ENCODE measurements at places on chromosomes 5 and 9.
A peak's percentile ranks its signal among the peaks of the same experiment; 100 is the strongest.

GRCh38 chr5:138606378-138607064, 31.3 kb upstream of the HSPA9 start:
- DNase-seq, result no peak

- peak; percentile 84 for DNase-seq
Measured at GRCh38 chr5:181188700-181189362, 16.2 kb downstream of the TRIM7 start.

- DNase-seq, result peak; percentile 55
Measured at GRCh38 chr9:77847059-77847499, 184.5 kb downstream of the GNAQ start.

GRCh38 chr5:9785751-9786150, 155.6 kb upstream of the TAS2R1 start:
- no peak for DNase-seq

DNA sequence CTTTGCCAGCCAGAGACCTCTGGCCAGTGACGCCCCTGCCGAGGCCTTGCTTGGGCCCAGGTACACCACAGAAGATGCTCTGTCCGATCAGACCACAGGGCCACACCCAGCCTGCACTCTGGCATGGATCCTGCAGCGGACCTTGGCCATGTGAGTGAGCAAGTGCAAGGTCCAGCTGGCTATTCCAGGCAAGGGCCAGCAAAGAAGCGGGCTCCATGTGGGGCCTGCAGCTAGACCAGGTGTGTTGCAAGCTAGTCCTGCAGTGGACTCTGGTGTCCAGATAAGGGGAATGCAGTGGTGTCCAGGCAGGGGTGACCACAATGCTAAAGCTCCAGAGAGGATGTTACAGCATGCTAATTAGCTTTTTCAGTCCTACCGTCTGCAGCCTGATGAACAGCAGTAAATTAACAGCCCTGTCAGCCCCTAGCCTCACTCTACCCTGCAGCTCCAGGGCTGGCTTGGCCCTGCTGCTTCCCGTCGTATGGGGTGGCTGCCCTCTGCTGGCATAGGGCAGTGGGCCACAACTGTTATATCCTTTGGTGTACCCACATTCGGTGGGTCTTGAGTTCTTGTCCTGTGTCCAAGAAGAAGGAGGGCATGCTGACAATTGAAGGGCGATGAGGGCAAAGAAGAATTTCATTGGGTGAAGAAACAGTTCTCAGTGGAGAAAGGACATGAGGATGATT, 284.5 kb upstream of the POU5F2 start:
- peak; percentile 28 for DNase-seq

DNA sequence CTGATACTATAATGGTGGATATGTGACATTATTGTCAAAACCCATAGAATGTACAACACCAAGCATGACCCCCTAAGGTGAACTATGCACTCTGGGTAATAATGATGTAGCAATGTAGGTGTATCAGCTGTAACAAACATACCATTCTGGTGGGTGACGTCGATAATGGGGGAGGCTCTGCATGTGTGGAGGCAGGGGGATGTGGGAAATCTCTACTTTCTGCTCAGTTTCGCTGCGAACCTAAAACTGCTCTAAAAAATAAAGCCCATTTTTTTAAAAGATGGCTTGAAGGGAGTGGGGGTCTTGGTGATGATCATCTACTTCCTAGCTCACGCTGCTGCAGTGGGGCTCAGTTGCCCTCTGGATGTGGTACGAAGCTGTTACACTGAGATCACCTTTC, 51.1 kb downstream of the RASGEF1C start:
- DNase-seq, result no peak

DNA sequence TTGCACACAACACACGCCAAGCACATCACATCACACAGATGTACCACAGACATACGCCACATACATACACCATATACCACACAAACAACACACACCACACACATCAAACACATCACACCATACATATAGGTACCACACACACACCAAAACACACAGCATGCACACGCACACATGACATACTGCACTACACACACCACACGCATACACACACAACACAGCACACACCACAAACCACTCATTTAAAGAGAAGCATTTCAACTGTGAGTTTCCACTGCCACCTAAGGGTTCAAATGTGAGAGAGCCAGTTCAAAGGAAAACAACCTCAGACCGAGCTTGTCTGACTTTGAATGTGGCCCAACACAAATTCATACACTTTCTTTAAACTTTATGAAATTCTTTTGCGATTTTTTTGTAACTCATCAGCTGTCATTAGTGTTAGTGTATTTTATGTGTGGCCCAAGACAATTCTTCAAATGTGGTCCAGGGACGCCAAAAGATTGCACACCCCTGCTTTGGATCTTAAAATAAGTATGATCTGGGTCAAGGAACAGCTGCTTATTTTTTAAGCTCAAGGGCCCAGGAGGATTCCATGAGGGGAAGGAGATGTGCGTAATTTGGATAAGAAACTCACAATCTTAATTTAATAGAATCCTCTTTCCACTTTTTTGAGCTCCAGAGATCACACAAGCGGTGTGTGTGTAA, 494.6 kb downstream of the GADD45G start:
- peak; percentile 28 for DNase-seq

DNA sequence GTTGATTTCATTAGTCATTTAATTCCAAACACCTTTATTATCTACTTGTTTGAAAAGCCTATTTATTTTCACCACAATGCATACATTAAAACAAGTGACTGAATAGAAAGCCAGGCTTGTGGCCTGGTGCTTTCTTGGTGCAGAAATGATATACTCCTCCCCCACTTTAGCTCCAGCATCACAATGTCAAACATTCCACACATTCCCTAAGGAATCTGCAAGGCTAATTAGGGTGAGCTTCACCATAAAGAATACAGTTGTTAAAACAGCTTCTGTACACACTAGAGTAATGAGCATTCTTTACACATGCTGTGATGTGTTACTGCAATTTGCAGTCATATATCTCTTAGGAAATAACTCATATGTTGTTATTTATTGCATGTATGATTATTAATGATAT, 705.7 kb downstream of the CETN3 start:
- DNase-seq, result no peak

GRCh38 chr9:95102001-95102433, 215.5 kb downstream of the FANCC start:
- no peak for DNase-seq

GRCh38 chr5:81750308-81751008, 439 bp downstream of the SSBP2 start:
- DNase-seq, result no peak

GRCh38 chr5:155017610-155018009, 4.1 kb downstream of the KIF4B start:
- no peak for DNase-seq

GRCh38 chr9:125472926-125473701, 211.5 kb downstream of the GAPVD1 start:
- peak; percentile 86 for DNase-seq

- DNase-seq, result peak; percentile 47
Measured at GRCh38 chr5:151772029-151772845, 483 bp downstream of the G3BP1 start.

- DNase-seq, result no peak
Measured at GRCh38 chr5:2135833-2136232, 253.1 kb upstream of the IRX4 start.

GRCh38 chr9:137757613-137758029, 120.0 kb upstream of the CACNA1B start:
- DNase-seq, result no peak
